ENCODE measurements at places on chromosomes 3 and 15.

- DNase-seq, result no peak
Observed at GRCh38 chr3:172750069-172750367, 508 bp upstream of the ECT2 start.

- no peak for DNase-seq
Observed at GRCh38 chr3:55923207-55923606, 436.1 kb upstream of the WNT5A start.

- no peak for DNase-seq
Observed at GRCh38 chr15:63933522-63933921, 99.8 kb upstream of the HERC1 start.

GRCh38 chr3:89628856-89629670, 521.6 kb downstream of the EPHA3 start:
- no peak for DNase-seq

GRCh38 chr3:57026944-57027343, 33.5 kb upstream of the SPATA12 start:
- DNase-seq, result no peak

DNA sequence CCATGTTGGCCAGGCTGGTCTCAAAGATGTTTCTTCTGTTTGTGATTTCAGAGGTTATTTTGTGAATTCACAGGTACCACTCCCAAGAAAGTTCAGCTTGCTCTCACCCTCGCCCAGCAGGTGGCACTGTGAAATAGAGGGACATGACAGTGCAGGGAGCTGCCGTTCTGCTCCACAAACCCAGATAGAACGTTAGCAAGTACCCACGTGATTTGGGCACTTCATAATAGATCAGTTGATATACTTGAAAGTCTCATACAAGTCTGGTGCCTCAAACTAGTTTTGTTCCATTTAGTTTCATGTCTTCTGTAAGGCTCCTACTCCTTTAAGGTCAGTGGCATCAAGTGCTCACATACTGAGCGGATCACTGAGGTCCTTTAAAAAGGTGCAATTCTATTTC, 45.5 kb downstream of the FILIP1L start:
- DNase-seq, result peak; percentile 54

DNA sequence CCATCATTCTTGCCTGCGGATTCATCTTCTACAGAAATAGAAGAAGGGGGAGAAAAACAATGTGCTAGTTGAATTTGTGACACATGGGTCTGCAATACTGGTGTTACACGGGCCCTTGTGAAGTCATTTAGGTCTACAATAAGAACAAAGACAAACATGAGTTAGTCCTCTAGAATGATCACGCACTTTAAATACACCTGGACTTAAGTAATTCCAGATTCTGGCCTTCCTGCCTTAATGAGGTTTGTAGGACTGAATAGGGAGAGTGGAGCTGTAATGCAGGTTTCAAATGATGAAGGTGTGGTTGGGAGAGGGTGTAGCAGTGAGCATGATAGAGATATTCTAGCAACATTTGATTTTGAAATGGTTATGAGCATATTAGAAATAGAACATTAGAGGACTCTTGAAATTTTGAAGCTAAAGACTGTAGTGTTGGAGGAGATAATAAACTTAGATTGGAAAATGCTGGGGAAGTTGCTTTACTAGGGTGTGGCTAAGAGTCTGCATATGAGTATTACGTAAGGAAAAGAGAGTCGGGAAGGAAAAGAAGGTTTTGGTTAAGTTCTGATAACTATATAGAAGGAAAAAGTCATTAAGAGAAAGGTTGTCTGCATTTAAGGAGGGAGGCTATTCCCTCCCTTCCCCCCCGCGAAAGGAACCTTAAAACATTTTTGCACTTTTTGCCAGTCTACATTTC, 606 bp downstream of the EIF2A start:
- no peak for DNase-seq

DNA sequence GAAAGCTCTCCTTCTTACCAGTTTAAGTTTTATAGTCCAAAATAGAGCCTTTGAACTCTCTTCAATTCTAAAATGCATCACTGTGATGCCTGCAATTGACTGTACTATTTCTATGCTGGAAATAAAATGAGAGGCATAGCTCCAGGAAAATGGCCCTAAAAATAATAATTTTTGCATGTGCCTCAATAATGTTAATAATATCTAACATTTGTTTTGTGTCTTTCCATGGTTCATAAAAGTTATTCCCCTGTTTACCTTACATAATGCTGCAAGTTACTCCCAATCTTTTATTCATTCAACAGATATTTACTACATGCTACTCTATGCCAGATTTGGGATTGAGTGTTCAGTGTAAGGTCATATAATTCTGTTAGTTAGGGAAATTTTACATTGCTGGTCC, 574.0 kb downstream of the RBMS3 start:
- DNase-seq, result no peak

DNA sequence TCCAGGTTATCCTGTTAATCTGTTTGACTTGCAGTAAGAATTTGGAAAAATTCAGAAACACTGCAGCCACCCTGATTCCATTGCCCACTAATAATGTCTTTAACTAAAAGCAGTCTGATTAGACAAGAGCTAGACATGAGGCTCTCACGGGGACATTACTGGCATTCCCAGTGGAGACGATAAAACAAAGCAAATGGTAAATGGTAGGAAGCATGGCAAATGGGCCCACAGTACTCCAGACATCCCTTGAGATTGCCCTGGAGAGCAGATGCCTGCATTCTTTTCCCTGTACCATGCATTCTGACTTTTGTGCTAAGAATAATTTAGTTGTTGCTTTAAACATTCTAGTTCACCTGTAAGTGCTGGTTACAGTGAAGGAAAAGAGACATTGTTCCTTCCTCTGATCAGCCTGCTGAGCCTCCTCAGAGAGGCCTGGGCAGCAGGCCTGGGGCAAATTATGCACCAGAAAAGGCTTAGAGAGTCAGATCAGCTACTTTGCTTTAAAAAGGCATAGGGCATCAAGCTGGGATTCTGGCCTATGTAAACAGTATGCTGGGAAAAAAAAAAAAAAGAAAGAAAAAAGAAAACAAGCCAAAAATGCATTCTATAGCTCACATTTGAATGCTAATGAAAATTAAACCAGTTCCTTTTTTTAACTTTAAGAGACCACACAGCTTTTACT, 204.6 kb downstream of the GABRG3 start:
- no peak for DNase-seq

- no peak for DNase-seq
Observed at GRCh38 chr3:194582196-194582905, 50.9 kb downstream of the TMEM44 start.

GRCh38 chr15:47607695-47608094, 109.6 kb upstream of the SEMA6D start:
- DNase-seq, result no peak

DNA sequence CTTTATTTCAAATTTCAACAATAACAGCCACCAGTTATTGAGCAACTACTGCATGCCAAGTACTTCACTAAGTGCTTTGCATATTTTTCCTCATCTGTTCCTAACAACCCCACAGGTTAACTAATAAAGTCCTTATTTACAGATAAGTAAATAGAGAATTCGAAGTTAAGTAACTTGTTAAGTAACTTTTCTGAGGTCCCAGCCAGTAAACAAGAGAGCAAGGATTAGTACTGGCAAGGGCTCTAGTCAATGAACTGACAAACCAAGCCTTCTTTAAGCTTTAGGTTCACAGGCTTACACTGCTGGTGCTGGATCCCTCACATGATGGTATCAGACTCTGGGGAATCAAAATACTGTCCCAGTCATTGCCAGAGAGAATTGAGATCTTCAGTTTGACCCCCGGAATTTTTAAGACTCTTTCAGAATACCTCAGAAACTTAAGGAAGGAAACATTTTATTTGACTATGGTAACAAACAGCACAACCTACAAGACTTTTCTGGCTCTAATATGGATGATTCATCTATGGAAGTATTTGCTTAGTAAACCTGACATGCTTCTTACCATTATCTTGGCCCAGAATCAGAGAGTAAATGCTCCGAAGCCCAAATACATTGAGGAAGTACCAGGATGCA, 16.5 kb downstream of the EMC3 start:
- no peak for DNase-seq

- DNase-seq, result no peak
Observed at GRCh38 chr15:30990446-30991254, 778 bp downstream of the MTMR10 start.

DNA sequence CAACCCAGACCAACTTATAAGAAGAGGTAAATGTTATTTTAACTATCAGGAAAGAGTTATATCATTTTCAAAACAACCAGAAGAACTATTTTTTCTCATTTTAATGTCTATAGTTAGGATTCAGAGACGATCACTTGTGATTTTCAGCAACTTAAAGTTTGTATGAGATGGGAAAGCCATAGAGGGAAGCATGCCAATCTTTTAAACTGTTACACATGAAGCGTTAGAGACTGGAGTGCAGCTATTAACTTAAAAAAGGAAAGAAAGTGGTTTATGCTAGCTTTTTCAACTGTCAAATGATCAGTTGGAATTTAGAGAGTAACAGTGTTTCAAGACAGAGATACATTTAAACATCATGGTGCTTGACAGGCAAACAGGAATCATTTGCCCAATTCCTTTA, 91.7 kb upstream of the LPP start:
- DNase-seq, result no peak

DNA sequence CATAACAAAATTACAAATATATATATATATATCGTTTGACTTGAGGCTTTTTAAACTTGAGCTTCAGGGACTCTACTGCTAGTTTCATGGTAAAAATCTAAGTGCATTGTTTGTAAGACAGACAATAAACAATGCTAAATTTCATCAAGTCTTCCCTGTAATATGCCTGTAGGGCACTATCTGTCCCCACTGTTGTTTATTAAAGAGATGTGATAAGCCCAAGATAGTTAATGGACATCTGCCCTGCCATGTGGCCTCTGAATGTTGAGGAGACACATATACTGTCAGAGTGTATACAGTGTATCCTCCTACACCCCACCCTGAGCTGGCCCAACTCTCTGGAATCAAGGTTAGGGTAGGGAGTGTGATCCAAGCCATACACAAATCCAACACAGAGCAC, 15.1 kb upstream of the EIF1B start:
- no peak for DNase-seq

- no peak for DNase-seq
Observed at GRCh38 chr3:3307491-3307890, 128.0 kb upstream of the CRBN start.

DNA sequence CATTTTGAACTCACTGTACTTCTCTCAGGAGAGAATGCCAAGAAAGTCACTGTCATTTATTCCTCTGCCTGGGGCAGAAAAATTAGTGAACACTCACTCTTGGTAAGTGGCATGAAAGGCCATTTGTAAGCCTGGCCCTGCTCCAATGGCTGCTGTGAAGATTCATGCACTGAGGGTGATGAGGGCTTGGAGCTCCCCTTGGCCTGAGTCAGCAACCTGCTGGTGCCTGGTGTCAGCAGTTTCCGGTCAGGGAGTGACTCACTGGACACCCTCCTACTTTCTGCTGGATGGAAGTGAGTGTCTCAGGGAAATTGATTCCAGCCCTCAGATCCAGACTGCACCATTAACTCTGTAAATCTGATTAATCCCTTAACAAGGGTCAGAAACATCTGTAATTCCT, 37.6 kb downstream of the TRA2B start:
- no peak for DNase-seq

DNA sequence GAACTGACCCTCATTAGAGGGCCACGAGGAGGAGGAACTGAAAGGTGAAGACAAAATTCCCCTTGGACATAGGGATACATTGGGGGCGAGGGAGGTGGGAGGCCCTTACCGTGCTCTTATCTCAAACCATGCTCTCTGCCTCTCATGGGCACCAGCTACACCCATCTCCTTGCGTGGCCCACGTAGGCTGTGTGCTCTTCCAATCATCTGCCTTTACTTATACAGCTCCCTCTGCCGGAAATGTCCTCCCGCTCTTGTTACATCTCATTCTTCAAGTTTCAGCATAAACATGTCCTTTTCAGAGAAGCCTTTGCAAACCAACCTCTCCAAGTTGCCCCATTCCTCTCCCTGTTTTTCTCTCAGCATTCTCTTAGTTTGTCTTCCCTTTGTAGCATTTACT, 307.8 kb upstream of the PROK2 start:
- no peak for DNase-seq

- DNase-seq, result no peak
Observed at GRCh38 chr15:98405013-98405412, 243.3 kb upstream of the IGF1R start.

DNA sequence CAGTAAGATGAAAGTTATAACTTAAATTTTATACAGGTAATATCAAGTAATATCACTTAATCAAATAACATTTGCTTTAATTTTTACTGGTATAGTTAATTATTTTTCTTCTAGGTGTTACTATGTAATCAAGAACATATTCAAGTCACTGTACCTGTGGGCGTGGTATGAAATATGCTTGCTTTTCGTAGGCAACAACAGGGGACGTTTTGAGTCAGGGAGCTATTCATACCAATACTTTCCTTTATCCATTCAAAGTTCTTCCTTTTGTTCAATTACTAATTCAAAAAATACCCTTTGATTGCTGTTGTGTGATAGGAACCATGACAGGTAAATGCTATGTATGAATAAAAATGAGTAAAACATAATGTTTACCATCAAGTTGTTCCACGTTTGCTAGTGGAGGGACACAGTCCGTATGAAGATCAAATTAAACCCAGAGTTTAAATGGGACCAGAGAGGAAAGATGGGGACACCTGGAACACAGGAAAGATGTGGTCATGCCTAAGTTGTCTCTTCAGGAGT, 654.0 kb upstream of the KCNMB2 start:
- DNase-seq, result no peak

DNA sequence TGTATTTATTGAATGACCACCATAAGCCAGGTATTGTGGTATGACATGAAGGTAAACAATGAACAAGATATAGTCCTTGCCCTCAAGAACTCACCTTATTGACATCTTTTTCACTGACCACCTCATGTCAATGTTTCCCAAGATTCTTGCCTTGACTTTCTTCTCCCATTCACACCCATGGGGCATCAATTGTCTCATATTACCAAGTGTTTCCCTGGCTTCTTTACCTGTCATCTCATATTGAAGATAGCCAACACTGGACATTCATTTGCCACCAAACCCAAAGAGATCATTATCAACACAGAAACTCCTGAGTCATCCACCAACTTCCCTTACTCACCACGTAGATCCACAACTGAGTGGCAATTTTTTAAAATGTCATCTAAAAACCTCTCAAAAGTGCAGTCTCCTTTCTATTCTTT, 2.2 kb downstream of the EFHB start:
- no peak for DNase-seq

GRCh38 chr3:79490165-79491028, 277.4 kb downstream of the ROBO1 start:
- DNase-seq, result no peak

DNA sequence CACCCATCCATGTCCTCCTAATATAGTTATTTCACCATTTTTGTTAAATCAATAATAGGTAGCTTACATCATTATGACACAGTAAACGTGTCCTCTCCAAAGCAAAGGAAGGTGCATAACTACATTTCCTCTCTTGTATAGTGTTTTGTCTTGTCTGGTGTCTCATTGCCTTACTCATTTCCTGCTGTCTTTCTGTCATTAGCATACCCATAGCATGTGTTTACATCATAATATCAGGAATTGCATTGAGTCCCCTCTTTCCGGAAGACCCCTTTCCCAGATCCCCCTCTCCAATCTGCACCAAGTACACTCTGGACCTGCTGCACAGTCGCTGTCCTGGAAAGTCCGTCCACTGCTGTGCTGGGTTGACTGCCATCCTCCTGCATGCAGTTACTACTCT, 47.9 kb downstream of the SOX14 start:
- no peak for DNase-seq
